NB4 (cell line): ENCODE measurements at places on chromosomes 12 and 14.

- DNase-seq: no peak
These were observed 96.9 kb upstream of the TBX3 start for GRCh38 chr12:114780746-114781399.

- peak; percentile 34 for DNase-seq
These were observed 53.1 kb downstream of the TAOK3 start for GRCh38 chr12:118319627-118320026.

DNA sequence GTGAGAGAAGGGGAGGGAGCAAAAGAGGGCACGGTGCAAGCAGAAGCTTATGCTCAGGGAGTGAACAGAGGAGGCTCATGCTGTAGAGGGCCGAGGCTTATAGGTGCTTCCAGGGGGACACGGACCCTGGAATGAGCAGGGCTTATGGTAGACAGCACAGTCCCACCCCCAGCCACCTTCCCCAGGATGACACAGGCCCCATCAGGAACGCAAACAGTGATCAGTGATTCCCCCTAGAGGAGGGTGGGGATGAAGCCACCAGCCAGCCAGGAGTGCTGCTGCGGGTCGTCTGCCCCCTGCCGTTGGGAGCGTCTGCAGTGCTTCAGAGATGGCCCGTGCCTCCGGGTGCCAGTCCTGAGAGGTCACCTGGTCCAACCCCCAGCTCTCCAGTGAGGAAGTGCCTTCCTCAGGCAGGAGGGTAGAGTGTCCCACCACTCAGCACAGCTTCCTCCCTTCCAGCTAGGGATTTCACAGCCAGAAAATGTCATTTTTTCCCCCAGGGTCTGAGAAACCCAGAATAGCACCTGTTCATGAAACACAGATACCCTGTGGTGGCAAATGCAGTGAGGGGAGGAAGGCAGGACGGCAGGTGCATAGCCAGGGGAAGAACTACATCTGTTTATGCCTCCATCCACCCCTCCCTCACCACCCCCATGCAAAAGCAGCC, 60.7 kb downstream of the SLC6A12 start:
- DNase-seq: peak; percentile 78

DNA sequence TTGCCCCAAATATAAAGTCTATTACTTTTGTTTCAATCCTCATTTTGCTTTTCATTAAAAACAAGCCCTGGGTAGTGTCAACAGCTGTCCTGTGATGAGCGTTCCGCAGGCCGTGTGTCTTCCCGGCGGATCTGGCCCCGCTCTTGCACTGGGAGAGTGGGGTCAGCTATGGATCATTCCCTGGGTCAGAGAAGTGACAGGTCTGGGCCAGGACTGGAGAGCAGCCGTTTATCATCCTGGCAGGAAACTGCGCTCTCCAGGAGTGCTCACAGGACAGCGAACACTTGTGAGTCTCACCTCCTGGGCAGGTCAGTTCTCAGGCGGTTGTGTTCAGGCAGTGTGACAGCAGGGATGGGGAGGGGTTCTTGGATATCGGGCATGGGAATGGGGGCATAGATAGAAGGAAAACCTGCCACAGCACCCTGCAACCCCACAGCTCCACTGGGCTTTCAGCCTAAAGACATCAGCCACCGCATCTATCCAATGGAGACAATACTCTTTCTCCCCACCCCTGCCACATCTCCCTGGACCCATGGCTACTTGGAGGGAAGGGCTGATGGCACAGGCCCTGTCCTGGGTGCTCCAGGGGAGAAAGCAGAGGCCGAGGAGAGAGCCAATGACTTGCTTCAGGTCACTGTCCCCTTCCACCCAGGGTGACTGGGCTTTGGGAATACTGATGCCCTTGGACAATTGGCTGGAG, 47.8 kb upstream of the CHGA start:
- no peak for DNase-seq

DNA sequence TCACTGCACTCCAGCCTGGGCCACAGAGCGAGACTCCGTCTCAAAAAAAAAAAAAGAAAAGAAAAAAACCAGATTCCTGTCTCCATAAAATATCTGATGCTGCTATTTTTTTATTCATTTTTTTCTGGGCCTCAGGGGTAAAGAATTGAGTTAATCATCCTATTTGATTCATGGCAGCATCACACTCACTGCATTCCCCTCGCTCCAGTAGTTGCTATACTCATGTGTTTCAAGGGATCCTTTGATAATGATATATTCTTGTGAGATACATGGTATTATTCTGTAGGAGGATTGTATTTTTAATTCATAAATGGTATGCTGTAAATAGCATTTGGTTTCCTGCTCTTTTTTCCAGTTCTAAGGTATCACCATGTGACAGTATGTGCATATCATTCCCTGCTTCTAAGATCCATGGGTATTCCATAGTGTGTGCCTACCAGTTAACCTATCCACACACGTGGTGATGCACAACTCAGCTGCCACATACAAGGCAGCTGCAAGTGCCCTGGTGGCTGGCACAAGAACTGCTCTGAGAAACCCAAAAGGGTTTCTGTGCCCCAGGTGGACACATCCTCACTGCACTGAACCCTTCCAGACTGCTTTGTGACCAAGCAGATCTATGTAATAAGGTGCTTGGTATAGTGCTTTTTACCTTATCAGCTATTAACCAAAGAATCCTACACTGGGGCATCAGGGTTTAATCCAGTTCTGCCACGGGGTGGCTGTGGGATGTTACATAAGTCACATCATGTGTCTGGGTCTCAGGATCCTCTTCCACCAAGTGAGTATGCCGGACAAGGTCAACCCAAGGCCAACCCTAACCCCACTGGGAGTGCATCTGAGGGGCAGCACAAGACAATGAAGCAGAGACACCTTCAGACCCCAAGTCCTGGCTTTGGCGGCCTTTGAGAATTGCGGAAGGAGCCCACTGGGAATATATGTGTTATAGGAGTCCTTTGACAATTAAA, 74.6 kb downstream of the ZFP36L1 start:
- DNase-seq: no peak

DNA sequence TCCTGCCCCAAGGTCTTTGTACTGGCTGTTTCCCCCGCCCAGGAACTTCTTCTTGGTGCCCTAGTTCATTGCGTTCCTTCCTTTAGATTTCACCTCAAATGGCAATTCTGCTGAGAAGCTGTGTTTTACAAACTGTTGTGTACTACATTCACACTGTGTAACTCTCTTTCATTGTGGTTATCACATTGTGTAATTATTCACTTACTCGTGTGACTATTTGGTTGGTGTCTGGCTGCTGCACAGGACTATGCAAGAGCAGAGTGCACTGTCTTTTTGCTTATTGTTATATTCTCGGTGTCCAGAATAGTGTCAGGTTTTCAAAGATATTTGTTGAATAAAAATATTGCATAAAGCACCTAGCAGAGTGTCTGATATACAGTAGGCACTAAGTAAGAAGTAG, 177.2 kb upstream of the PRICKLE1 start:
- no peak for DNase-seq

GRCh38 chr14:84041421-84041820, 1488.5 kb upstream of the FLRT2 start:
- DNase-seq: no peak

DNA sequence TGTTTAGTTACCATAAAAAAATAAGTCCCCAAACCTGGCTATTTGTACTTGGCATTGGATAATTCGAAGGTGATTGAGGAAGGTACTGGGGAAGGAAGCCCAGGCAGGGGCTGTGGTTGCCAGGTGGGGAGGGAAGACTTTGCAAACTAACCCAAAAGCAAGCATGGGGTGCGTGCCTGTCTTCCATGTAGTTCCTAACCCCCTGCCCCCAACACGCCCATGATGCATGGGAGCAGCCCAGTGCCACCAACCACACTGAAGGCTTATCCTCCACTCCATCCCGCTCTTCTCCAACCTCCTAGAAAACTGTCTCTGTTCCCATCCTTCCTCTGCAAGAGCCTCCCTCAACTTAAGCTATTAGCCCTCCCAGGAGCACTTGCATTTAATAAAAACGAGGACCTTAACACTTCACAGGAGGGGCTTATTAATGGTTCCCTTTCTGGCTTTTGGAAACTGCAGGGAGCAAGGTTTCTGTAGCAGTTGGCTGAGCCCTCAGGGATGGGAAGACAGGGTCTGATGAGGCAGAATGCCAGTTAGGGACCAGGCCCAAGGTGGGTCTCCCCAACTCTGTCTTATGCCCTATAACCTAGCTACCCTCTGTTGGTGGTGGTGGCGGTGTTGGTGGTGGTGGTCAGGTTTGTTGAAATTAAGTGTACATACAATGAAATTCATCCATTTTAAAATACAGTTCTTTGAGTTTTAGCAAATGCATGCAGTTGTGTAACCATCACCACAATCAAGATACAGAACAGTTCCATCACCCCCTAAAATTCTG, 96.0 kb downstream of the ZFP36L1 start:
- no peak for DNase-seq

GRCh38 chr12:57523706-57524614, 1.3 kb downstream of the MBD6 start:
- DNase-seq: no peak

- no peak for DNase-seq
These were observed 28.2 kb downstream of the GLRX5 start for GRCh38 chr14:95562892-95563685.

- no peak for DNase-seq
These were observed 89.5 kb downstream of the TESC start for GRCh38 chr12:117009759-117010158.

- DNase-seq: no peak
These were observed 70.2 kb downstream of the SLC25A47 start for GRCh38 chr14:100393362-100393761.

GRCh38 chr14:58825606-58826005, 187.8 kb downstream of the DACT1 start:
- DNase-seq: no peak

- no peak for DNase-seq
These were observed 130.2 kb downstream of the TSHR start for GRCh38 chr14:81085596-81085995.

DNA sequence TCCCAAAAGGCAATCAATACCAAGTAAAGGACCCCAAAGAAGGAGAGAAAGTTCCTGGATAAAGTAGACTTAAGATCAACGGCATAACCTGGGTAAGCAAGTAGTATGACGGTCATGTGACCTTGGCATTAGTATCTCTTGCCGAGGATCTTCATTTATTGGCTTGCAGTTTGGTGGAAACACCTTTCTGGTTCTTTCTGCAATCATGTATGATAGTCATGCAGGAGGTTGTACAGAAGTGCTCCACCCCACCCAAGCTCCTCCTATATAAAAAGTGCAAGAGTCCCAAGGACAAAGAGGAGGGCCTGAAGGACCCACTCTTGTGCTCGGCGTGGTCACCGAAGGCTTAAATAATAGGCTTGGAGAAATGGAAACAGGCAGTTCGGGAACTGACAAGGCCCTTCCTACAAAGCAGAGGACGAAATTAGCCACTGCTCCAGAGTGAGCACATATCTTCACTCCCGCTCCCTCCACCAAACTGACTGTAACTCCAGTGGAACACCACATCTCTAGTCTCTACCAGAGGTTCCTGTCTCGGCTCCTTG, 750 bp downstream of the CS start:
- peak; percentile 62 for DNase-seq

DNA sequence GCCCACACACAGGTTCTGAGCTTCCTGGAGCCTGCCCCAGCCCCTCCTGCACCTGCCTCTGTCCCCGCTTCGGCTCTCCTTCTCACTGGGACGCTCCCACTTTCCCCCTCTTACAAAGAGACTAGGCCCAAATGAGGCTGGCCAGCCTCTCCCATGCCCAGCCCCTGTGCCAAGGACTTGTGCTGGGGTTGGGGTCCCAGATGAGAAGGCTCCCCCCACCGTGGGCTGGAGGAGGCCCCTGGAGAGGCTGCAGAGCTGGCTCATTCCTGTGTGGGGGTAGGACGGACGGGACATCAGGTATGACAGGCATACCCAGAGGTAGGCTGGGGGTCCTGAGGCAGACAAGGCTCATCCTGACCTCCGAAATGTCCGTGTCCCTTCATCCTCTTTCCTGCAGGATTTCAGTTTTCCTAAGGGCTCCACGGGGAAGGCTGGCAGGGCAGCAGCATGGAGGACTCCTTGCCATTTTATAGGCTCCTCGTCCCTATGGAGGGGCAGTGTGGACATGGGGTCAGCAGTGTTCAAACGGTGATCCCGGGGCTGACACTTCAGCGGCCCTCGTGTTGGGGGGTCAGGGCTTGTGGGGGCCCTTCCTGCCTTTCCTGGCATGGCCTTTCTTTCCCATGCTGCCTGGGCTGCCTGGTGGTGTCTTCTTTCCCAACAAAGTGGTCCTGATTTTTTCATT, 49.1 kb upstream of the MEG3 start:
- DNase-seq: no peak

DNA sequence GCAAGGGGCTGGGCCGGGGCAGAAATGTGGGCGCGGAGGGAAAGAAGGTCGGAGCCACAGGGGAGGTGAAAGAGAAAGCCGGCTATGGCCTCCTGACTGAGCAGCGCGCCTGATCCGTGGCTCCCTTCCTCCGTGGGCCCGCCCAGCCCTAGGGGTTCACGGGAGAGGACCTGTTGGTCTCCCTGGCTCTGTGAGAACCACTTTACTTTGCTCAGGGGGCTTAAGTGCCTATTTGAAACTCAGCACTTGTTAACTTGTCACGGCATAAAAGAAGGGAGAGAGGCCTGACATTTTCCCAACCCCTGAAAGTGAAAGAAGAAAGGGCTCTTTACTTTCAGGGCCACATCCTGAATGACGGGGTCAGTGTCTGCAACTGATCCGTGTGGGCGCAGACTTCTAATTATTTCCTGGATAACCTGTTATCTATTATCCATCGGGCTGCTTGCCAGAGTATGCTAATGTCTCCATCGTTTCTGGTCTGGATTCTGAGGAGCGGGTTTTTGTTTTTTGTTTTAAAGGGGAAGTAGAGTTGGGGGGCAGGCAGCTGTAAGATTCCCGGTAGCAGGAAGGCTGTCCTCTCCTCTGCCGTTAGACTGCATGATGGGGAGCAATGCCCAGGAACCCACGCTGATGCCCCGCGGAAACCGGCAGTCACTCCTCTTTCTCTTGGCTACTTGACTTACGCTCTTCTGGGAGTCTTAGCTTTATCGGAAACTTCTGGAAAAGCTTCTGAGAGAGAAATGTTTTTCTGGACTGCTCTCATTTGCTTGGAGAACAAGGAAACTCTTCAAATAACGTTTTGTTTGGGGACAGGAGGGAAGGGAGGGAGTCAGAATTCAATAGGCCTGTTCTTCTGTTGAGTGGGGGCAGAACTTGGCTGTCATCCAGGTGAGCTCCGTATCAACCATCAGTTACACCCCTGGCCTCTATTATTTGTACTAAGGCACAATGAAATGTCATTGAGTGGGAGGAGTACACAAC, 127.7 kb upstream of the MAX start:
- no peak for DNase-seq

DNA sequence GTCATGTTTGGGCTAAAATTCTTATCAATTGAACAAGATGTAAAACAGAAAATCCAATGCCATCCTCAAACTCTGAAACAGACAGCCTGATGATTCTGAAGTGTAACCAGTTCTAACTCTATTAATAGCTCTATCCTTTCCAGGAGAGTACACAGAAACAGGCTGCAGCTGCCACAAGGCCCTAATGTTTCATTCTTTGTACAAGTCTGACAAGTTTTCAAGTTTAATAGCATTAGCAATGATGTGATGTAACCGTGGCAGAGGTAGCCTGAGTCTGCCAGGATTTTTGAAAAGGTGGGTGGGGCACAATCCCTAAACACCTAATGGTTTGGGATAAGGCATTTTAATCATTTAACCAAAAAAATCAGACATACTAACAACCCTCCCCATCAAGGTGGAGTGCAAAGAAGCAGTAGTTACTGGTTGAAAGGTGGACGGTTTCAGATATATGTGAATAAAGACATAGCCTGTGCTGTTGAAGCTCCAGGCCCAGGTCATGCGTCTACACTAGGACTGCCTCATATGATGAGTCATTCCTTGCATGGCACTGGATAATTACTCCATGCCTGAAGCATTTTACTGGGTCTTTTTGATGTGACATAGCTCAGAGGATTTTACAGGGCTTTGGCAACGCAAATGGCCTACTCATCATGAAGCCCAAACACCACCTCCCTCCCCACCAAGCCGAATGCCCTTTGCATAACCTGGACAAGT, 145.1 kb upstream of the GRIP1 start:
- DNase-seq: no peak
